Kidney epithelial cell (primary cell): ENCODE measurements at places on chromosomes 3 and 15.

- no peak for DNase-seq
Measured at GRCh38 chr3:153853163-153853562, 268.0 kb upstream of the ARHGEF26 start.

DNA sequence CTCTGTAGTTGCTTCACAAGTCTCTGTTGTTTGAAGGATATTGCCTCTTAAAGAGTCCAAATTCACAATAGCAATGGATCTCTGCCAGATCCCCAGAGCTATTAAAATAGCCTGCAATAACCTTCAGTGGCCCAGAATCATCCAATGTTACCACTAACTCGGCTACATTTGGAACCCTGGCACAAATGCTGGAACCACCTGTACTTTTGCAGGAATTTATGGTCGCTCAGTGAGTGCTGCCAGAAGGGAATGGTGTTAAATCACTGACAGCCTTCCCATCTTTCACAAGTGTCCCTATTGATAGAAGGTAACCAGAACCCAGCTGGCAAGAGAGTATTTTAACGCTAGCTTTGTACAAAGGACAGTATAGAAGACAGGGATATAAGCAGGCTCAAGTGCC lies 298.8 kb upstream of the PLSCR5 start:
- DNase-seq = no peak

GRCh38 chr3:123817413-123817812 lies 66.7 kb downstream of the MYLK start:
- DNase-seq = no peak

DNA sequence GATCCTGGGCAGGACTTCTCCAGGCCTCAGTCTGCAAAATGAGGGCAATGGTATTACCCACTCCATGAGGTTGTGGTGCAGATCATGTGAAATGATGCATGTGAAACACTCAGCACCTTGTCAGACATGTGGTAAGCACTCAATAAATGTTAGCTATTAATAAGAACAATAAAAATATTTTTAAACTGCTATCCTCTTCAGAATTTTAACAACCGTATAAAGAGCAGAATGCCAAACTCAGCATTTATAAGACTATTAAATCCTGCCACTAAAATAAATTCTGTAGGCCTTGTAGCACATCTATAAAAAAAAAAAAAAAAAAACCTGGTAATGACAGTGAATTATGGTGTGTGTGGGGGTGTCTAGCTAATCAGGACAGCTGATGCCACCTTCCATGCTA lies 213.9 kb upstream of the UMPS start:
- no peak for DNase-seq

DNA sequence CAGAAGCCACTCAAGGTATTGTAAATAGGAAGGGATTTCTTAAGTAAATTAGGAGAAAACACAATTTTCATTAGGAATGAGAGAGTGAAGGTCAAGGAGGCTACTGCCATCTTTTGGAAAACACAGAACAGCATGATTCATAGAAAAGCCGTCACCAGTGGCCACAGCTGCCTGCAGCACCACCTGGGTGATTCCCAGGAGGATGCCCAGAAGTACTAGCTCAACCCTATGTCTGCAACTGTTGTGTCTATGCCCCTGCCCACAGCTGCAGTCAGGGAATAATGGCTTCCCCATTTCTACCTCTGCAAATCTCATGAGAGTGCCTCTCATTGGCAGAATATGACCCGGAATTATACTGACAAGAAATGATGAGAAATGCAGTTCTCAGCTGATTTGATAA lies 300.0 kb downstream of the IGSF11 start:
- DNase-seq = no peak

- no peak for DNase-seq
Measured at GRCh38 chr3:88211096-88211890, 61.5 kb downstream of the C3orf38 start.

DNA sequence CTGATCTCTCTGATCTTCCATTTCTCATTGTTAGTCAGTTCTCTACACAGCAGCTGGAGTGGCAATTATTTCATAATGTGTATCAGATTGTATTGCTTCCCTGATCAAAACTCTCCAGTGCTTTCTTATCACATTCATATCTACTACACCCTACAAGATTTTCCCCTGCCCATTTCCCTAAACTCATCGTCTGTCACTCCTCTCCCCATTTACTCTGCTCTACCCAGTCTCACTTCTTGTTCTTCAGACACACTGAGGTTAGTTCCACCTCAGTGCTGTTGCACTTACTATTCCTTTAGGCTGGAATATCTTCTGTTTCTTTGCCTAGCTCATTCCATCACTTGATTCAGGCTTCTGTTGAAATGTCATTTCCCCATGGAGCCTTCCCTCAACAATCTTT lies 197.1 kb downstream of the SATB1 start:
- DNase-seq = no peak
